Activated T-helper 1 cell treated with anti-CD3 and anti-CD28 coated beads, Interleukin-12 subunit alpha, Interleukin-12 subunit beta, Interleukin-2, Interleukin-4 antibody, amounts not matched to agents 30 ng/mL and 10 ng/mL and 1 ng/mL, durations not matched to agents 14 hours and 24 hours and 36 hours (primary cell): ENCODE measurements at places on chromosomes 3 and 15. TPM values are rescaled to one million over a fixed set of nuclear protein-coding genes. Genes with fewer than 3 reads are reported as not detected.

Gene C3orf49
- not detected in 2 replicates for total RNA-seq

Gene SLCO2A1
- not detected in 2 replicates for total RNA-seq

Gene SNURF
- total RNA-seq, result 4.3 and 7.8 TPM in 2 replicates

Gene SEMA3B
- total RNA-seq, result 0.49 and 1.0 TPM in 2 replicates

Gene ADAMTS9
- not detected in 2 replicates for total RNA-seq

Gene RARB
- total RNA-seq, result not detected in 2 replicates

Gene PYGO1
- not detected in 2 replicates for total RNA-seq

Gene SLC22A14
- not detected in 2 replicates for total RNA-seq

Gene CPEB1
- total RNA-seq, result not detected in 2 replicates

Gene USF3
- total RNA-seq, result 14.7 and 16.1 TPM in 2 replicates

Gene CD200
- 141 TPM in 2 replicates for total RNA-seq
